ENCODE measurements at places on chromosomes 1 and 21. TPM values are rescaled to one million over a fixed set of nuclear protein-coding genes. Genes with fewer than 3 reads are reported as not detected.

GJA8 gene
- not detected for total RNA-seq

DNA sequence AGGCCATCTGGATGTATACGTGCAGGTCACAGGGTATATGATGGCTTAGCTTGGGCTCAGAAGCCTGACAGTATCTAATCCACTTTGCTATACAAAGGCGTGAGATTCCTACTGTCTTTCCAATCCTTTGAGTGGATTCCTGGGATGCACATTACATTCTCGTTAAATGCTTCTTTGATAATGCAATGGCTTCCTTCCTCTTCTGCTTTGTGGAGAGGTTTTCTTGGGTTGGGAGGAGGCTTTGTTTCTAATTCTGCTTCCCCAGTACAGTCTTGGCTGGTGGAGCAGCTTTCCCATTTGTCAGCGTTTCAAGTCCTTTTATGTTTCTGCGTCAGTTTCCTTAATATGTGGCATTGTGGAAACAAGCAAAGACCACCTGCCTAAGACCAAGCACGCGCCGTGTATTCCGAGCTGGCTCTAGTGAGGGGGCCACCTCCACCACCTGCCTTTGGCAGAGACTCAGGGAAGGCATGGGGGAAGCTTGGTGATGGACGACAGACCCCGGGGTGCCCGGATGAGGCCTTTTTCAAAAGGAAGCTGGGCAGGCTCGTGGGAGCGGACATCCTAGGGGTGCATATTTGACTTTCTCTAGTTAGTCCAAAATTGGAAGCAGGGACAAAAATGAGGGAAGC, 72.7 kb downstream of the WDR4 start:
- DNase-seq: no peak

DNA sequence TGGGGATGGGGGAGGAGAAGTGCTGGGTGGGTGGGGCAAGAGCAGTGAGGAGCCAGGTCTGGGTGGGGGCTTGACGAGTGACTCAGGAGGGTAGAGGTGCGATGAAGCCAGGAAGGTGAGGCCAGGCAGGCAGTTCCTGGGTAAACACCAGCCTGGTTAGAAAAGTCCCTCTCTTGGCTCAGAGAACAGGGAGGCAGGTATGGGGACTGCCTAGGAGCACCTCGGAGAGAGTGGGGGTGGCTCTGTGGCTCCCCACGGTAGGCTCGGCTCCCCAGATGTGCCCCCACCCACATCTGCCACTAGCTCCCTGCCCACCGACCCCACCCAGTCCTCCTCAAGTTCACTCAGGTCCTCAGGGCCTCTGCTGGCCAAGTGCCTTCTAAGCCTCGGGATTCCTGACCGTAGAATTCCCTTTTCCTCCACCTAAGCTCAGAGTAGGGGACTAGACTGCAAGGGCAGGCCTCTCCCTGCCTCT, 1.2 kb downstream of the HSPG2 start:
- no peak for DNase-seq

GRCh38 chr21:43020771-43021170, 46.4 kb downstream of the PKNOX1 start:
- no peak for DNase-seq

HSD3B1 gene
- total RNA-seq: not detected

MASP2 gene
- not detected for total RNA-seq

DNA sequence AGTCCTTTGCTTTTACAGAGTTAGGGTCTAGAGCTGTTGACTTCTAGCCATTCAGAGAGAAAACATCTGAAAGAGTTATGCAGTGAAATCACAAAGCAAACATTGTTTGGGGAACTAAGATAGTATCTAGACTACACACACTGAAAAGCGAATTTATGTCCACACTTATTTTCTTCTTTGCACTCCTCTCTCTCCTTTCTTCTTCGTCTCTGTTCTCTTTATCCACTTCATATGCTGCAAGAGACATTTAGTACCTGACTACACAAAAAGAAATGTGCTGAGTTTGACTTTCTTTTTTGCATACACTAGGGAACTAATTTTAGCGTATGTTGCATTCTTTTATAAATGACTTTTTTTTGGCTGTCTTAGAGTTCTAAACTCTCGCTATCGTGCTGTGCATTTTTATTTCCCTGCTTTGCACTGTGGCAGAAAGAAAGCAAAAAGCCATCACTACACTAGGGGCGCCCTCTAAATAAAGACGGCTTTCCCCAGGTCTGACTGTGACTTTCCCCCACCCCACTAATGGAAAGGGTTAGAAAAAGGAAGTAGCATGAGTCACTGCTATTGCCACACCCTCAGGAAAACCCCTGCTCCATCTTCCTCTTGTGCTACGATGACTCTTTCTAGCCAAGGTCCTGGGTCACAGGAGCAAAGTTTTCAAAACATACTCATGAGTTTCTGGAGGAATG, 65.7 kb downstream of the MAP3K7CL start:
- DNase-seq: no peak

DNA sequence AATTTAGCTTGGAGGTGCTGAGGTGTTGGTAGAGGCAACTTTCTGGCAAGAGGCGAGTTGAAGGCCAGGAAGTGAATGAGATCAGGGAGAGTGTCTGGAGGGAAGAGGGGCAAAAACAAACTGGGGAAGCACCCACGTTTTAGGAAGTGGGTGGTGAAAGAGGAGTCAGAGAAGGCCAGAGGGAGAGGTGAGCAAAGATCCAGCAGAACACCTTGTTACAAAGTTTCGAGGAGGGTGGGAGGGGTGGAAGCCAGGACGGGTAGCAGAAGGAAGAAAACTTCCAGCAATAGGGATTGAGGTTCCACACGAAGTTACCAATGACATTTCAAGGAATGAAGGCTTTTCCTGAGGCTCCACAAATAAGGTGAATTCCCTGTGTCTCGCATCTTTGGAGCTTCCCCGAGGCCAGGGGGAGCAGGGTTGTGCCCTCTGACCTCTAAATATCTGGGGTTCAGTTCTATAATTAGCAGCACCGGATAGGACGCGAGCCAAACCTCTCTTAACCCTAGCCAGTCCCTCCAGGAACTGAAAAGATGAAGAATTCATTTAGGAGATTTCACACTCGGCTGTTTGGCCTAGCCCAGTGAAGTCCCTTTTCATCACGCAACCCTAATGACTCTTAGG, 578 bp upstream of the SESN2 start:
- DNase-seq: no peak

DNA sequence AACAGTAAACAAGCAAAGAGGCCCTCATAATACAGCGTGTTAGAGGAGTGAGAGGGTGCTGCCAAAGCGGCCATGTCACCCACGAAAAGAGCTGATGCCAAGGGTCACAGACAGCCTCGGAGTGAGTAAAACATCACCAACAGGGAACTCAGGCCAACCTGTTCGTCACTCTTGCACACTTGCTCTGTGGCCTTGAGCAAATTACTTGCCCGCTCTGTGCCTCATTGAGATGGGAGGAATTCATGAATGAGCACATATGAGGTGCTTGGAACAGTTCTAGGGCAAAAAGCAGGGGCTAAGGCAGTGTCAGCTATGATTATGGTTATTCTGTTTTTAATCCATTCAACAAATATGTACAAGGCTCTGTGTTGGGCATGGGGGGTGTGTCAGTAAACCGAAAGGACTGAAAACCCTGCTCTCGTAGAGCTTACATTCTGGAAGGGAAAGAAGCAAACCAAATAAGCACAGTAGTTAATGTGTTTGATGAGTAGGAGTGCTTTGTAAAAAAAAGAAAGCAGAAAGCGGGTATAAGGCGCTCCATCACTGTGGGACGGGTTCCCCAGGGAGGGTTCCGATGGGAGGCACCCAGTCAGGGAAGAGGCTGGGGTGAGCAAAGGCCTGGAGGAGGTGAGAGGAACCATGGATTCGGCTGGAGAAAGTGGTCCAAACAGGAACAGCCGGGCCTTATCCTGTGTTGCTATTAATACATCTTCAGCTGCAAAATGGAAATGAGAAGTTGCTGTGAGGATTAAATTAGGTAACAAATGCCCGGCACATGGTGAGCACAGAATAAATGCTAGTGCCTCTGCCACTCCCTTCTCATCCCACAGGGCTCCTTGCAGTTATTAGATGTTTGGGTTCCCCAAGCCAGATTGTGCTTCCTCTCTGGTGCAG, 39.5 kb upstream of the RD3 start:
- DNase-seq: no peak
